Uterus (tissue), 4 donors: ENCODE measurements at places on chromosomes 3 and 15. TPM values are rescaled to one million over a fixed set of nuclear protein-coding genes. Genes with fewer than 3 reads are reported as not detected.

The P3H2 gene
- total RNA-seq: 12.6 TPM

The TTC23 gene
- total RNA-seq: 54.1 TPM

DNA sequence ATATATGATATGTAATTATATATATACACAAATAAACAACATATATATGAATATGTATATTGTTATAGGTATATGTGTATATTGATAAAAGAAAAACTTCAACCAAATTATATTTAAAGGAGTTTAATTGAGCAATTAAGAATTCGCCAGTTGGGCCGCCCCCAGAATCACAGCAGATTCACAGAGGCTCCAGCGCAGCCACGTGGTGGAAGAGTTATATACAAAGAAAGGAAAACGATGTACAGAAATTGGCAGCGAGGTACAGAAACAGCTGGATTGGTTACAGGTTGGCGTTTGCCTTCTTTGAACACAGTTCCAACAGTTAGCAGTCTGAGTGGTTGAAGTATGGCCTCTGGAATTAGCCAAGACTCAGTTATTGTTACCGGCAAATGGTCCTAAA lies 137.3 kb upstream of the SLC24A5 start:
- no peaks in the 10 kb centered on the region for H3K4me1 ChIP-seq
- H3K4me3 ChIP-seq: no peak overlapping the region
- H3K36me3 ChIP-seq: no peaks in the 10 kb centered on the region
- H3K27ac ChIP-seq: no peak overlapping the region

GRCh38 chr3:115518100-115518852 lies 105.0 kb upstream of the GAP43 start:
- no peaks in the 10 kb centered on the region for H3K27me3 ChIP-seq
- DNase-seq: peak; percentile 26
- H3K27ac ChIP-seq: peak overlapping the region; percentile 50

GRCh38 chr15:57100136-57100539 lies 181.7 kb downstream of the TCF12 start:
- no peaks in the 10 kb centered on the region for H3K4me1 ChIP-seq
- H3K4me3 ChIP-seq: no peak overlapping the region
- no peak overlapping the region for H3K27ac ChIP-seq
- DNase-seq: no peak
- no peaks in the 10 kb centered on the region for H3K36me3 ChIP-seq
- no peaks in the 10 kb centered on the region for H3K27me3 ChIP-seq

DNA sequence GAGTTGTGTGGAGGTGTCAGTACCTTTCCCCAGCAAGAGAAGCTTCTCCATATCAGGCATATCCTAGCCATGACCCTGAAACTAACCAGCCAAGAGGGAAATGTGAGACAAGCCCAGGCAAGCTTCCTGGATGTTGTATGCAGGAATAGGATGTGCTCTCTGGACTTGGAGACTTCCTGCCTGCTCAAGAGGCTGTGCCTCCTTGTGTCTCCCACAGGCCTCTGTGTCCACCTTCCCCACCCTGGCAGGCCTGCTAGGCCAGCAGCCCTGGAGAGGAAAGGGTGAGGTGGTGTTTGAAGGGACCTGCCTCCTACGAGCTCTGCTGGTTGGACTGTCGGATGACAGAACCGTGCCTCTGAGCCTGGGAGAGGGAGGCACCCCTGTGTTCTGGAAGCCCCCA lies 2.1 kb upstream of the DYNLT2B start:
- no peak overlapping the region for H3K4me3 ChIP-seq
- H3K27ac ChIP-seq: no peak overlapping the region
- no peaks in the 10 kb centered on the region for H3K4me1 ChIP-seq
- no peak for DNase-seq

DNA sequence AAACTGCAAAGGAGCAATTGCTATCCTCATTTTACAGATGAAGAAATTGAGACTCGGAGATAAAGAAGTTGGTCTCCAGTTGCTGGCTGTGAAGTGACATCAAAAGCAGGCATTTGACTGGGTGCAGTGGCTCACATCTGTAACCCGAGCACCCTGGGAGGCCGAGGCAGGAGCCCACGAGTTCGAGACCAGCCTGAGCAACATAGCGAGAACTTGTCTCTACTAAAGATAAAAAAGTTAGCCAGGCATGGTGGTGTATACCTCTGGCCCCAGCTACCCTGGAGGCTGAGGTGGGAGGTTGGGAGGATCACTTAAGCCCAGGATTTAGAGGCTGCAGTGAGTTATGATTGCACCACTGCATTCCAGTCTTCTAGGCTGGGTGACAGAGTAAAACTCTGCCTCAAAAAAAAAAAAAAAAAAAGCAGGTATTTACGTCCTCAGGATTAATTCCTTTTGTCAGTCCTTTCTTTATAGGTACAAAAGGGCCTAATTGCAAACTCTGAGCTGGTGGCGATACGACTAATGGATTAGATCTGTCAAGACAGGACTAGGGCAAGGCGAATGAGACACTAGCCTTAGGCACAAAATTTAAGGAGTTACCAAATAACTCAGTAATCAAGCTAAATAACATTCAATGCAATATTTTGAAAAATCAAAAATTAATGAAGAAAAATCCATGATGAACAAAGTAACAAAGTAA lies 5.9 kb upstream of the DNASE1L3 start:
- no peaks in the 10 kb centered on the region for H3K4me1 ChIP-seq
- no peak overlapping the region for H3K27ac ChIP-seq
